ENCODE measurements at places on chromosomes 1 and 21.
A peak's percentile ranks its signal among the peaks of the same experiment; 100 is the strongest.

GRCh38 chr1:225847610-225848009 lies 34.6 kb downstream of the TMEM63A start:
- H3K27ac ChIP-seq = peak overlapping the region; percentile 89
- no peak for DNase-seq
- H3K4me1 ChIP-seq = peaks cover 71% of the 10 kb centered on the region
- peaks cover 32% of the 10 kb centered on the region for H3K36me3 ChIP-seq

- peaks cover 1% of the 10 kb centered on the region for H3K4me1 ChIP-seq
- DNase-seq = no peak
- peaks cover 8% of the 10 kb centered on the region for H3K27me3 ChIP-seq
Observed at GRCh38 chr1:244760471-244760870, 75.0 kb upstream of the COX20 start.

- DNase-seq = no peak
- H3K4me3 ChIP-seq = no peak overlapping the region
- no peaks in the 10 kb centered on the region for H3K4me1 ChIP-seq
- peaks cover 58% of the 10 kb centered on the region for H3K27me3 ChIP-seq
Observed at GRCh38 chr1:22953740-22954141, 18.9 kb downstream of the LACTBL1 start.

DNA sequence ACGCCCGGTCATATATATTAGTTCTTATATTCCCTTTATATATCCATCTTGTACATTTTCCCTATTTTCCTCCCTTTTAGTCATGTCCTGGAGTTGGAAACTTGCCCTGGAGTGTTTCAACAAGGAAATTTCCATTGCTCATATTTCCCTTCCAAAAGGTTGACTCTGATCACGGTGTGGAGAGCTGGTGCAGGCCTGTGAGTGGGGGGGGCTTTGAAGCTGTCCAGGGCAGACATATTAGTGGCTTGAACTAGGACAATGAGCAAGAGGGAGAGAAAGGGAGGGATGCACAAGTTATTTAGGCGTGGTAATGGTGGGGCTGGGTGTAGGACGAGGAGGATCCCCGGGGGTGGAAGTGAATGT lies 30.4 kb upstream of the TMEM61 start:
- H3K4me3 ChIP-seq = no peak overlapping the region
- H3K27ac ChIP-seq = no peak overlapping the region
- H3K4me1 ChIP-seq = peaks cover 9% of the 10 kb centered on the region
